Heart left ventricle (tissue), 16 donors: ENCODE measurements at places on chromosomes 12 and 14. TPM values are rescaled to one million over a fixed set of nuclear protein-coding genes. Genes with fewer than 3 reads are reported as not detected.

OVCH1 gene
- total RNA-seq: not detected

DNA sequence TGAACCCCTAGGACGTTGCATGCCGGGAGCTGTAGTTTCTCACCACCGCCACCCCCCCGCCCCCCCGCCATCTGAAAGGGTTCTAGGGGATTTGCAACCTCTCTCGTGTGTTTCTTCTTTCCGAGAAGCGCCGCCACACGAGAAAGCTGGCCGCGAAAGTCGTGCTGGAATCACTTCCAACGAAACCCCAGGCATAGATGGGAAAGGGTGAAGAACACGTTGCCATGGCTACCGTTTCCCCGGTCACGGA, 501 bp upstream of the HSP90B1 start:
- DNase-seq: no peak

DNA sequence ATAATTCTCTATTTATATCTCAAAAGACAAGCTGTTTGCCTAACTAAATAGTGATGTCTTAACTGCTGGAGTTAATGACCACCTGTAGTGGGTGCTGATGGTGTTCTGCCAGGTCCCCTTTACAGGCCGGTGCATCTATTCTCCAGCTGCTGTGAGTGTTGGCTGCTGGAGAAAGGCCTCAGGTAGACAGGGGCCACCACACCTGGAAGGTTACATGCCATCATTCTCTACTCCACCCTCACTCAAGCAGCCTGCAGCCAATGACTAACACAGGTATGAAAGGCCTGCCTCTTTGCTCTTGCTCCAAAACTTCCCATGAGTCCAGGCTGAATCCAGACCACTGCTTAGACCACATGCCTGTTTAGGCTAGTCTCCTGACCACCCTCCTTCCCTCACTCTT, 73.9 kb downstream of the RPS6KA5 start:
- DNase-seq: no peak

DNA sequence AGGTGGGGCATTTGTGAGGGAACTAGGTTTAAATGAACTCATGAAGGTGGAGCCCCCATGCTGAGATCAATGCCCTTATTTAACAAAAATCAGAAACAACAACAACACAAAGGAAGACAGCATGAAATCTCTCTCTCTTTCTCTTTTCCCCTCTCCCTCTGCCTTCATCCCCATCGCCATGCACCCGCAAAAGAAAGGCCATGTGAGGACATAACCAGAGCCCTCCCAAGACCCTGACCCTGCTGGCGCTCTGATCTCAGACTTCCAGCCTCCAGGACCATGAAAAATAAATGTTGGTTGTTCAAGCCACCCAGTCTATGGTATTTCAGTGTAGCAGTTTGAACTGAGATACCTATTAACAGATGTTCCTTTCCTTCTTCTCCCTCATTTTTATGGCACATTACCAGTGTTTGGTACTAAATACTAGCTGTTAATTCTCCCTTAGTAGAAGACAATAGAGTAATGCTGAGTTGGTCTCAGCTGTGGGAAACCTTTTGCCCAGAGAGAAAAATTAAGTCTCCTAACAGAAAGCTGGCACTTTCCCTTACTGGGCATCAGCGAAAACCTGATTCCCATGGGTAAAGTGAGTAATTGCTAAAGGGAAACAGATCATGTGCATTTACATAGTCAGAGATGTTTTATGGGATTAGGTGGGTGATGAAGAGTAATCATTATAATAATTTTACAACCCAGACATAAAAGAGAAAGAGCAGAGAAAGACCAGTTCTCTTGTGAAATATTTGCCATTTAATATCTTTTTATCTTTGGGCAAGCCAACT, 264.0 kb upstream of the PLEKHG7 start:
- no peak for DNase-seq

GRCh38 chr14:86990396-86990795, 1002.6 kb downstream of the GALC start:
- DNase-seq: no peak
